ENCODE measurements at places on chromosomes 7 and 10.

DNA sequence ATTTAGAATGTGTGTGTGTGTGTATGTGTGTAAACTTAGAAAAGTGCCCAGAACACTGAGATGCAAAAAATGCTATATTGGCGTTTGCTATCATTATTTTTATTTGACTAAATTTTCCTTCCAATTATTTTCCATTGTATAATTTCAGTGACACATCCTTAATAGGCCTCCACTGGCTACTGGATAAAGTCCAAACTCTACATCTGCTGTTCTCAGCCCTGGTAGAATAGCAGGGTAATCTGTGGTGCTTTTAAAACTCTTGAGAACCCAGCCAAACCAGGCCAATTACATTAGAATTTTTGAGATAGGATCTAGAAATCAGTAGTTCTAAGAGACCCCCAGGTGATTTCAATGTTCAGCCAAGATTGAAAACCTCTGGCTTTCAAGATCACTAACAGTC lies 66.4 kb downstream of the ZNF503 start:
- DNase-seq = no peak

DNA sequence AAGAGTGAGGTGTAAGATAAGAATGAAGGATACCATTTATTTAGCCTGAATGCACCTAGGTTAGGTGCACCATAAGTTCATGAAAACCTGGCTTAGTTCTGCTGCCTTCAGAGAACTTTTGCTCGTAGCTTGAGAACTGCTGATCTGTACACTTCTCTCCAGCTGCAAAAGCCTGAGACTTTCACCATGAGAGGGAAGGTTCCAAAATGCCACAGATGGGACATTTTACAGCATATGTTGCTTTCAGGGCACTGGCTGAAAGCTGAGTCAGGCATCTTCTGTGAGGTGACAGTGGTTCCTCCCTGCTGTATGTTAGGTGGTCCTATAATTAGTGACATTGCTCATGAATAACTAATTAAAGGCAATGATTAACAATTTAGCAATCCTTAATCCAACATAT lies 298.3 kb downstream of the GALNT17 start:
- no peak for DNase-seq

- peak; percentile 39 for DNase-seq
Observed at GRCh38 chr10:17644485-17644943, 563 bp downstream of the STAM start.

- DNase-seq = no peak
Observed at GRCh38 chr10:898141-898540, 33.4 kb downstream of the LARP4B start.

GRCh38 chr7:137860542-137860941 lies 13.8 kb upstream of the DGKI start:
- DNase-seq = no peak

DNA sequence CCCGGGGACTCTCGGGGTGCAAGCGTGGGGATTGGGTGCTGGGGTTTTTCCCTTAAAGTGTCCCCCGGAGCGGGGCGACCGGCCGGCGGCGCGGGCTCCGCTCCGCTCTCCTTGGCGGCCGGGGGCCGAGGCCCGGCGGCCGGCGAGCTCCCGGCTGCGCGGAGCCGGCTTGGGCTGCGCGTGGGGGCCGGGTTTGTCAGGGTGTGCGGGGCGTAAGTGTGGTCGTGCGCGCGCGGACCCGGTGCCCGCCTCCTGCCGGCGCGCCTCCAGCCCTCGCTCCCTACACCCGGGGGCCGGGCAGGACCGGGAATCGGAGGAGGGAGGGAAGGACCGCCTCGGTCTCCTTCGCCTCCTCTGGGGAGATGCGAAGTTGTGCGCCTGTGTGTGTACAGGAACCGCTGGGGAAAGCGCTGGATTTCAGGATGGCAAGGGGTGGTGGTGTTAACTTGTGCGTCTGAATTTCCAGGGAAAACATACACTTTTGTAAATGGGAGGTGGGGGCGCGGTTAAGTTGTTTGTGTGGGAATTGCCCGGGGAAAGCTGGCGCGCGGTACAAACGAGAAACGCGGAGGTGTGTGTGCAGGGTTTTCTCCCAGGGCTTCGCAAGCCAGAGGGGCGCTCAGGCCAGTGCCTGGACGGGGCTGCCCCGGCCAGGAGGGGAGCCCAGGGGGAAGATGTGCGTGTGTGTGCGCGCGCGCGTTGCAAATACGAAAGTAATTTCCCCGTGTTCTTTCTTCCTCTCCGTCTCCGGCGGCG lies 737 bp downstream of the ZMIZ1 start:
- peak; percentile 60 for DNase-seq

GRCh38 chr7:47337531-47337930 lies 244.4 kb downstream of the TNS3 start:
- peak; percentile 14 for DNase-seq

- no peak for DNase-seq
Observed at GRCh38 chr7:30281263-30281662, 3.1 kb upstream of the ZNRF2 start.

GRCh38 chr10:86943316-86944030 lies 13.9 kb downstream of the MMRN2 start:
- DNase-seq = no peak

DNA sequence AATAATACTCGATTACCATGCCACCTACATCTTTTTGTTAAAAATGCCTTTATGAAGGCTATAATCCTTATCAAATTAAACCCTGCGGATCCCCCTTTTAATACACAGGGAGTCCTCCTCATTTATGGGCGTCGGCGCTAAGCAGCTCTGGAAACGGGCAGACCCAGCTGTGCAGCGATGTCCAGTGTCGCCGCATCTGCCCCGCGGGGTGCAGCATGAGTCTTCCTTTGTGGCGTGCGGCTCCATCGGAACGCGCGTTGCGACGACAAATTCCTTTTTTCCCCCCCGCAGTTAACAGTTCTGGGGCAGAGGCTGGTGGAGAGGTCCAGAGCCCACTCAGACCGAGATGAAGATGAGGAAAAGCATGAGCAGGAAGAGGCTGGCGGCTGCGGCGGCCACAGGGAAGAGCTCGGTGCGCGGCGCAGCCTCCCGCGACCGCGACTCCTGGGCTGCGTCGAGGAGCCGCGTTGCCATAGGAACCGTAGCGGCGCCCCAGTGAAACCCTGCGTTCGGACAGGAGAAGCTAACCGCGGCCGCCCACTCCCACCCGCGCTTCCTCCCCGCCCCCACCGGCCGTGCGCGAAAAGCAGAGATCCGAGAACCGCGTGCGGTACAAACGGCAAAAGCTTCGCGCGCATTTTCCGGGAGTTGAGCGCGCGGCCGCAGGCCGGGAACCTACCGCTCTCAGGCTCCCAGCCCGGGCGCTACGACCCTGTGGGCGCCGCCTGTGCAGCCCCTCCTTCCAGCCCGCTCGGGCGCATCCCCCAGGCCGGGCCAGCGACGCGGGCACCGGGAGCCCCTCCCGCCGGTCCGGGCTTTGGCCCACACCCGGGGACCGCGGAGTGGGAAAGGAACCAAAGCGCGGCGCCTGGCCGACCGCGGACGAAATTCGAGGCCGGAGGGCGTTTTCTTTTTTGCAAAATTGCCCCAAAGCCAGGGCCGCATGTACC lies 130.6 kb downstream of the SPAG6 start:
- peak; percentile 68 for DNase-seq

GRCh38 chr7:3056234-3057065 lies 12.8 kb upstream of the CARD11 start:
- no peak for DNase-seq

DNA sequence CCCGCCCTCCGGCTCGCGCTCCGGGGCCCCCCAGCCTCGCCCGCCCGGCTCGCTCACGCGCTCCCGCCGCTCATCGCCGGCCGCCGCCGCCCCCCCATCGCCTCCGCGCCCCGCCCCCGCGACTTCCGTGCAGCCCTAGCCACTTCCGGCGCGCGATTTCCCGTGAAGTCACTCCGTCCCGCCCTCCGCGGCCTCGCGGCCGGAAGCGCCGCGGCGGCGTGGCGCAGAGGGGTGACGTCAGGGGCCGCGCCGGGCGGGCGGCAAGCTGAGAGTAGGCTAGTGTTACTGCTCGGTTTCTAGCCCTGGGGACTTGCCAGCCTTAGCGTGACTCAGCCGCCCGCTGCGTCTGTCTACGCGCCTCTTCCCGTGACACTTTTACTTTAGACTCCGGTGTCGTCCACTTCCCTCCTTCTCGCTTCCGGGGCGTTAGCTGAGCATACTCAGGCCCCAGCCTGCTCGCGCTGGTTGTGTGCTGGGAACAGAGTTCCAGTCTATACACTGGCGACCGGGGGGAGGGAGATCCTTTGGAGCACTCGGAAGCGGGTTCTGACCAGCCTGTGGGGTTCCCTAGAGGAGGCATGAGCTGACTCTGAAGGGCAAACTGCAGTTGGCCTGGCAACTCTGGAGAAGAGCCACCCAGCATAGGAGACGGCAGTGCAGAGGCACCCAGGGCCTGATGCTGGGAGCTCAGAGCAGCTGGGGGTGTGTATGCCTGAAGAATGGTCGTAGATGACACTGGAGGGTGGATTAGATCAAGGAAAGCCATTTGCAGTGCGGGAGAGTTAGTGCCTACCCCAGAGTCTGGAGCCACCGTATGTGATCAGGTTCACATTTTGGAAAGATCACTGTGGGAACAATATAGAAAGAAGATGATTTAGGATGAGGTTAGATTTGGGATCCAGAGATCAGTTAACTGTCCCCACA lies at the start of gene PURB:
TSS of gene PURB (minus strand) at position 137 of the 924 bp plus-strand sequence. CDS start 182 bp downstream, outside the sequence.
- peak; percentile 98 for DNase-seq

- peak; percentile 87 for DNase-seq
Observed at GRCh38 chr7:99312316-99313203, 13.1 kb upstream of the ARPC1A start.

- no peak for DNase-seq
Observed at GRCh38 chr7:69550991-69551390, 47.3 kb upstream of the AUTS2 start.

DNA sequence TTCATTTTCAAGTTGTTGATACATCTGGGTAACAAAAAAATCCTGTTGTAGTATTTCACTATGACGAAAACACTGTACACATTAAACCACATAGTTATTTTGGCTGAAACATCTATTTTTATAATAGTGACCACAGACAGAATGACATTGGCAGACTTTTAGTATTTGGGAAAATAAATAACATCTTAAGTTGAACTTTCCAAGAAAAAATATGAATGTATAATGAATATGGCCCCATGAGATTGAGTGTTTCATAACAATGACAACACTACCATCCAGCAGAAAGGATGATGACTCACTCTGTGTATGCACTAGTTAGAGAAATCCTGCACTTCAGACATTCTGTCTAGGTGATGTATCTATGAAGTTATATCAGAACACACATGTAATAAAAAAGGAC lies 118.1 kb downstream of the SEMA3D start:
- no peak for DNase-seq

DNA sequence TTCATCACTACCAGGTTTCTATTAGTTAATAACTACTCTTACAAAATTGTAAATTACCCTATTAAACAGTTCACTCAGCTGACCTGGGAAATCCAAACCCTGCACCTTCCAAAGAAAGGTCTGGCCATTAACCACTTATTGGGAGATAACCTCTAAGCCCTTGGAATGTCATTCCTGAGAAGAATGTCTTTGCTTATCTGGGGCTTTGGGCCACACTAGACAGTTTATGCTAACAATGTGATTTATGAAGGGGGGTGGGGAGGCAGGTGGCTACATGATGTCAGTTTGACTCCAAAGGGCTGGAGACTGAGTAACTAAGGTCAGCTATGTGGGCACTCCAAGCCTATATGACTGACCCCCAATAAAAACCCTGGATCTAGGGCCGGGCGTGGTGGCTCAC lies 50.7 kb downstream of the AKR1D1 start:
- DNase-seq = no peak

DNA sequence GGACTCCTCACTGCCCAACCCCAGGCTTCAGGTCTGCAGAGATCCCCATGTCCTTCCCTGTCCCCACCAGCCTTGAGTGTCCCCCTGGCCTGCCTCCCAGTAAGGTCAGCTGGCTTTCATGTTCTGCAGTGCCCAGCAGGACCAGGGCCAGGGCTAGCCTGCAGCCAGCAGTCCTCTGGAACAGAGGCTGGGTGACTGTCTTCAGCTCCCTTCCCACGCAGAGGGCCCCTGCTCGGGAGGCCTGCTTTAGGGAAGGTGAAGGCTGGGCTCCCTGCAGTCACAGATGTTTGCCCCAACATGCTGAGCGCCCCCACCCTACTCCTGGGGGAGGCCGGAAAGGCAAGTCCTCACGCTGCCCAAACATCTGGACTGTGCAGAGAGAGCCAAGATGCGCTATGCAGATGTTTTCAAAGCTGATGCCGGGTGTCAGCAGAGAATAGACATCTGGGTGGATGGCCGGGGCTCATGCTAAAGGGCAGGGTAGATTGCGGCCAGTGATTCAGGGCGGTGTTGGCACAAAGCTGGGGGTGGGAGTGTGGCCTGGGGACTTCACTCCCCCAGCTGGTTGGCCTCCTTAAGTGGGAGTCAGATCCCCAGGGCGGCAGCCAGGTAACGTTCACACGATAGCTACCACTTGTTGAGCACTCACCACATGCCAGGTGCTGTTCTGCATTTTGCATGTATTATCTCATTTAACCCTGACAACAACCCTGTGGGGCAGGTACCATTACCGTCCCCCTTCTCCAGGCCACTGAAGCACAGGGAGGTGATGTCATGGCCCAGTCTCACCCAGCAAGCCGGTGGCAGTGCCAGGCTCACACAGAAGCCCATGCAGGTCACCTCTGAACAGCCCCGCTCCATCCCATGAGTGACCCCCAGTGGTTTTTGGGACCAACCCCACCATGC lies 71.2 kb upstream of the COL13A1 start:
- no peak for DNase-seq

- no peak for DNase-seq
Observed at GRCh38 chr7:91191771-91192170, 72.5 kb upstream of the FZD1 start.

GRCh38 chr10:634256-634655 lies 55.2 kb downstream of the DIP2C start:
- DNase-seq = no peak

- no peak for DNase-seq
Observed at GRCh38 chr10:45375716-45376231, 1.8 kb downstream of the ALOX5 start.

- no peak for DNase-seq
Observed at GRCh38 chr7:15508258-15508657, 53.6 kb downstream of the AGMO start.

DNA sequence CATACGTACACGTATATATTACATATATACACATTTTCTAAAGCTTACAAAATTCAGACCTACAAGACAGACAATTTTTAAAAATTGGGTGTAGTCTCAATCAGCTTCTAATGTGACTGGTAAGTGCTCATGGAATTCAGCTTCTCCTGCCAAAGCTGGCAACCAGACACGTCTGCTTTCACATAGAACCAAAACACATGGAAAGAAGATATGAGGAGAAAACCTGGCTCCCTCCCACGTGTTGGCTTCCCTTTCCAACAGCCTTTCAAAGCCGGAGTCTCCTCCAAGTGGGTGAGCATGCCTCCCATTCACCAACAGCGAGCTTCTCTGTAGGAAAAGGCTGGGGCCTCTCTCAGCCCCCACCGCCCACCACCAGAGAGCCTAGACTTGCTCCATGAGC lies 33.4 kb downstream of the CDCA7L start:
- DNase-seq = no peak

Measured in stimulated activated CD8-positive, alpha-beta memory T cell treated with anti-CD3 and anti-CD28 coated beads, Interleukin-4, amount 100 ng/mL, for 48 hours (primary cell).